Stimulated activated CD4-positive, alpha-beta T cell treated with anti-CD3 and anti-CD28 coated beads, TNF-alpha, amount 100 ng/mL, for 48 hours (primary cell): ENCODE measurements at places on chromosomes 5 and 9.

GRCh38 chr9:3793971-3794383 is 268.2 kb upstream of the RFX3 start:
- DNase-seq: no peak

DNA sequence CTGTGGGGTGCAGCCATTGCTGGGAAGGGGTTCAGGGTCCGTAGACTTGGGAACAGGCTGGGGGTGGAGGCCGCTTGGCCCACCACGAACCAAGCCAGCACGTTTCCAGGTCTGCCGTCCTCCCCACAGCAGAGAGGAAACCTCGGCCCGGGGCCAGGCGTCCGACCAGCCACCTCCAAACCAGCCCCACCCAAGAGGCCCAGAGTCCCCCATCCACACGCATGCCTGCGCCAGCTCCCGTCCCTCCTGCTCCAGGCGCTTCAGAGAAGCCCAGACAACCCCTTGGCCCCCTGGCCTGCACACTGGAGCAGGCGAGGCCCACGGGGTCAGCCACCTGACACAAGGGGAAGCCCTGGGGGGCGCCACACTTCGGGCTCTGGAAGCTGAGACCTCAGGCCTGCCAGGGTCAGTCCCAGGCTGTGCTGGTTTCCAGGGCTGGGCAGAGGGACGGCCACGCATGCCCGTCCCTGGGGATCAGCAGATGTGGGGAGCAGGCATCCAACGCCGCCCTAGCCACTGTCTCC is 6.3 kb downstream of the DNLZ start:
- no peak for DNase-seq

GRCh38 chr9:94903961-94904421 is 177.5 kb downstream of the AOPEP start:
- no peak for DNase-seq

- DNase-seq: no peak
These were observed 361.0 kb upstream of the SEMA6A start for GRCh38 chr5:116935561-116936162.
